ENCODE measurements at places on chromosomes 12 and 14.

GRCh38 chr14:95741038-95741490, 27.1 kb upstream of the TCL1A start:
- H3K27ac ChIP-seq = no peak overlapping the region
- no peak for DNase-seq
- no peak overlapping the region for H3K4me3 ChIP-seq
- no peaks in the 10 kb centered on the region for H3K27me3 ChIP-seq

GRCh38 chr12:77925536-77926108, 94.9 kb downstream of the NAV3 start:
- peak; percentile 94 for DNase-seq
- H3K4me3 ChIP-seq = no peak overlapping the region
- peaks cover 11% of the 10 kb centered on the region for H3K4me1 ChIP-seq

DNA sequence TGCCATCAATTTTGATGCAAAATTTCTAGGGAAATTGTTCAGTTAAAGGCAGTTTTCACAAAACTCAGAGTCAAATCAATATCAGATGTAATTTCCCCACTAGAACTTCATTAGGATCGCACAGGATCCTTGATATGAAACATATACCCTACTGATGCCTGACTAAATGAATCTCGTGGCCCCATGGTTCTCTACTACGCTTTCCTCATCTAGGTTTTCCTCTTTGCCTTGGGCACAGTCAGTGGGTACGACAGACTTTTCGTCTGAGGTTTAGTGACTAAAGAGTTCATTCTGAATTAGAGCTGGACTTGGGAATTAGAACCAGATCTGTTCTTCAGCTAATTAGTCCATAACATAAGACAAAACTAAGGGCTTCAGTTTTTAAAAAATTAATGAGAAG, 42.5 kb upstream of the GNPNAT1 start:
- no peak overlapping the region for H3K4me3 ChIP-seq
- H3K27me3 ChIP-seq = no peaks in the 10 kb centered on the region
- no peak overlapping the region for H3K27ac ChIP-seq

DNA sequence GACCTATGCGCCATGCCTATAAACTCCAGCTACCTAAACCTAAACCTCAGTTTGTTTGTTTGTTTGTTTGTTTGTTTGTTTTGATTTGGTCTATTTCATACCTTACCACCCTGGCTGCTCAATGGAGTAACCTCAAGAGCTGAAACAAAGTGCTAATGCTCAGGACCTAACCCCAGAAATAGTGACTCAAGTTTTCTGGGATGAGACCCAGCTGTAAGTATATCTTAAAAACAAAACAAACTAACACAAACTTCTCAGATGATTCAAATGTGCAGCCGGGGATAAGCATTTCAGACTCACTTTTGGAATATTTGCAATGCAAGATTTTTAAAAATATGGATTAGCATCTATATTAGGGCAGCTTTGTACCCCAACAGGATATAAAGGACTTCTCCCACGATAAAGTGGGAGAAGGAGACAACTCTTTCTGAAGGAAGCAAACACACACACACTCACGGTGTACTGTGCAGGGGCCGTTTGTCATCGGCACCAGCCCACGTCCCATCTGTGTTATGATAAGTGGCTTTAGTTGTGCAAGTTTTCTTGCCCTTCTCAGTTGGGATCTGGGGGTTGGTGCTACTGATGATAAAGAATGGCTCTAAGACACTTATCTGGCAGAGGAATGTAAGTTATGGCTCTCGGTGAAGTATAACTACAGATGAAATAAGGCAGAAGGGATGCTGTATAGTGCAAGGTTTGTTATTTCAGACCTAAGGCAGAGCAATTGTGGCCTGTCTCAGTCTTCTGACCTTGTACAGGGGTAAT, 516.7 kb upstream of the TMEM132C start:
- no peaks in the 10 kb centered on the region for H3K4me1 ChIP-seq
- no peak for DNase-seq
- H3K27ac ChIP-seq = no peak overlapping the region
- H3K27me3 ChIP-seq = no peaks in the 10 kb centered on the region
- H3K36me3 ChIP-seq = no peaks in the 10 kb centered on the region
- no peak overlapping the region for H3K4me3 ChIP-seq

DNA sequence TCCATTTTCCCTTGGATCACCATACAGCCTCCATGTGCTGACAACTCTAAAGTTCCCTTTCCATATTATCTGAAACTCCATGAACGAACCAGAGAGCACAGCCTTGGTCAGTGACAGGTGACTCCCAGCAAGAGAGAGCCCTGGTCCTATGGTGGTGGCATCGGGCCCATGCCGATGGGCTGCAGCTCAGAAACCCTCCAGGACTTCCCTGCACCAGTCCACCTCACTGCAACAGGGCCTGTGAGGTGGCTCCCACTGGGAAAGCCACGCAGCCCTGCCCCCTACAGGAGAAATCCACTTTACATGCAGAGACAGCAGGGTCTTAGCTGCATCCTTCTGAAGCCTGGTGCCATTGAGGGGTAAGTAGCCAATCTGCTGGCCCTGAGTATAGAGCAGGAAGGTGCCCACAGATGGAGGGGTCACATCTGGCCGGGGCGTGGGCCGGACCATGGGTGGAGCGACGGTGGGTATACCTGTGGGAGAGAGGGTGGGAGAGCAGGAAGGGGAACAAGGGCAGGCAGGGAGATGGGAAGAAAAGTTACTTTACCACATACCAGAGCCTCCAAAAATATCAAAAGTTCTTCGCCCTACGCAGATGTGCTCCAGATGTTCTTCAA, 24.7 kb downstream of the RTRAF start:
- peaks cover 19% of the 10 kb centered on the region for H3K4me1 ChIP-seq
- peaks cover 19% of the 10 kb centered on the region for H3K36me3 ChIP-seq
- no peak overlapping the region for H3K27ac ChIP-seq
- H3K4me3 ChIP-seq = no peak overlapping the region
- peak; percentile 55 for DNase-seq
- no peaks in the 10 kb centered on the region for H3K27me3 ChIP-seq

Measured in GM23338 (cell line).